ENCODE measurements at places on chromosomes 5 and 9. TPM values are rescaled to one million over a fixed set of nuclear protein-coding genes. Genes with fewer than 3 reads are reported as not detected.
A peak's percentile ranks its signal among the peaks of the same experiment; 100 is the strongest.

The ZNF883 gene
- 2.8 TPM for total RNA-seq

The WNK2 gene
- 174 TPM for total RNA-seq

The FCN2 gene
- not detected for total RNA-seq

The TAL2 gene
- total RNA-seq: not detected

The EHMT1 gene
- total RNA-seq: 31.9 TPM

The FOXD4L5 gene
- not detected for total RNA-seq

The IFNA2 gene
- total RNA-seq: not detected

The LIX1 gene
- total RNA-seq: 0.15 TPM

The FOXD4 gene
- total RNA-seq: not detected

The PCDH1 gene
- total RNA-seq: 36.0 TPM

The AMBP gene
- total RNA-seq: 0.39 TPM

The CDC25C gene
- not detected for total RNA-seq

- no peak for DNase-seq
Observed at GRCh38 chr9:124291801-124292396, 34.1 kb downstream of the NEK6 start.

GRCh38 chr9:119451426-119451825 is 82.2 kb upstream of the BRINP1 start:
- DNase-seq: no peak

DNA sequence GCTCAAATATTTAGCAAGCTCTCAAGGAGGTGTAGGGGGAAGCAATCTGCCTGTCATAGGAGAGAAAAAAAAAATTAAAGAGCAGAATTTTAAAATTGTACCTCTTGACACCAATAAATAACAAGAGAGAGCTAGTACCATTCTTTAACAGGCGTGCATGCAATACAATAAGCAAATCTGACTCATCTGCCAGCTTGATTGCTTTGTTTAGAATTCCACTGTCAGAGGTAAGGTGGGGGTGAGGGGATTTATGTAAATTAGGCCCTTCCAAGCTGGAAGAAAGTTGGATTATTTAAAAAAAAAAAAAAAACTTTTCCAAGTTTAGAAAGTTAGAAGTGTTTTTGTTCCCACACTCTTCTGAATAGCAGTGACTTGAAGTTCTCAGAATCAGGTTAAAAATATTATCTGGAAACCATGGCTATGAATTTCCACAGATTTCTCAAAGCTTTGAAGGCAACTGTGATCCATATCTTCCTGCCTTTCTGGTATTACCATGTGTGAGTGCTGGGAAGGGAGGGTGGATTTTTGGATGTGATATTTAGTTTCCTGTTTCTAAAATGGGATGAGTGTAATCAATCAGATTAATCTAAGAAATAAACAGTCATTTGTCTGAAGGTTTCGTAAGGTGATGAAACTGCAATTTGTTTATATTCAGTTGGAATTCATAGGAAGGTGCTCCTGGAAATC is 477.5 kb downstream of the TLE4 start:
- DNase-seq: no peak

DNA sequence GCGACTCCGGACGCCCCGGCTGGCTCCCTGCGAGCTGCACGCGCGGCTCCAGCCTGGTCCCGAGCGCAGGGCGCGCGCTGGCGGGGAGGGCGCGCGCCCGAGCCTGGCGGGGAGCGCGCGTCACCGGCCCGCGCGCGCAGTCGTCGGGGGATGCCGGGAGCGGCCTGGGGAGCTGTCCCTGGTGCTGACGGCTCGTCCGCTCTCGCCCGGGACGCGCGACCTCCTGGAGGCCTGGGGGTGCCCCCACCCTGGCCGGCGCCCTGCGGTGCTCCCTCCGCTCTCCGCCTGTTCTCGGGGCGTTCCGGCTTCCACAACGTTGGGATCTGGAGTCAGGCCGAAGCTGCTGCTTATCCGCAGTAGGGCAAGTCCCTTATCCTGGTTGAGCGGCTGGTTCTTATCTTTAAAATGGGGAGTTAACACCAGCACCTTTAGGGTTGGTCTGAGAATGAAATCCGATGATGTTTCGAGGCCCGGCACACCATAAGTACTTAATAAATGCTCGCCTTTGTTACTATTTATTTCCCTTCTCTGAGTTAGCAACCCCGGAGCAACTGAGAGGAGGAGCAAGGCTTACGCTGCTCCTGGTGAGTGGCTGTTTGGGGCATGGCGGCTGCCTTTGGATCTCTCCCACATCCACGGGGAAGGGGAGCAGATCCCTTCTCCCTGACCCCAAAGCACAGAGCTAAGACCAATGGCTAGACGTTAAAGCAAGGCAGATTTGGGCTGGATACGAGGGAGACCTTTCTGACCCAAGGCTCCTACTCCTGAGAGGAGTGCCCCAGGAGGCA is at the start of gene FAM163B:
Gene FAM163B (minus strand): TSS at position 79 of the 788 bp plus-strand sequence. CDS start 29,166 bp downstream, outside the sequence.
- peak; percentile 62 for DNase-seq

DNA sequence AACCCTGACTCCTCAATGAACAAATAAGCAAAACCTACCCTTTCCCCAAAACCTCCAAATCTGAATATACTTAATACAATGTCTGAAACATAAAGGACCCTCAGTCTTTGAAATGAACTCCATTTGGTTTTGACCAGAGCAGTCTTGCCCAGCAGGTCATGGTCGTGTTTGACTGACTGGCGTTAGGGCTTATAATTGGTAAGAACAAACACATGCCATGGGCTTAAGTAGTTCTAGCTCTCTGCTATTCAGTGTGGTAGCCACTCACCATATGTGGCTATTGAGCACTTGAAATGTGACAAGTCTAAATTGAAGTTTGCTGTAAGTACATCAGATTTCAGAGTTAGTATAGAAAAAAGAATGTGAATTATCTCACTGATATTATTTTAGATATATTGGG is 42.1 kb downstream of the LRRTM2 start:
- DNase-seq: no peak

DNA sequence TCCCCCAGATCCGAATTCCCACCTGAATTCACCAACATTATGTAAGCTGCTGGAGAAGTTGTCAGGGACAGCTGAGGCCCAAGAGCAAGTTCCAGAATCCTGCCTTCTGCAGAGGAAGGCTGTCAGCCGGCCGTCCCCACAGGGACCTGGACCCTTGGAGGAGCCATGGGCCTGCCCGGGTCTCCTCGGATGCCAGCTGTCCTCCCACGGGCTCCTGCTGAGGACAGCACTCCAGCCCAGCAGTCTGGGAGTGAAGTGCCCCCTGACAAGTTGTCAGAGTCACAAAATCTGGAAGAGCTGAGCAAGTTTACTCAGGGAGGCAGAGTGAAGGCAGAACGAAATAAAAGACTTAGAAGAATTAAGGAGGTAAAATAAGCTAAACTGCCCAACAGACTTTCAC is 192.5 kb upstream of the DAPK1 start:
- no peak for DNase-seq

DNA sequence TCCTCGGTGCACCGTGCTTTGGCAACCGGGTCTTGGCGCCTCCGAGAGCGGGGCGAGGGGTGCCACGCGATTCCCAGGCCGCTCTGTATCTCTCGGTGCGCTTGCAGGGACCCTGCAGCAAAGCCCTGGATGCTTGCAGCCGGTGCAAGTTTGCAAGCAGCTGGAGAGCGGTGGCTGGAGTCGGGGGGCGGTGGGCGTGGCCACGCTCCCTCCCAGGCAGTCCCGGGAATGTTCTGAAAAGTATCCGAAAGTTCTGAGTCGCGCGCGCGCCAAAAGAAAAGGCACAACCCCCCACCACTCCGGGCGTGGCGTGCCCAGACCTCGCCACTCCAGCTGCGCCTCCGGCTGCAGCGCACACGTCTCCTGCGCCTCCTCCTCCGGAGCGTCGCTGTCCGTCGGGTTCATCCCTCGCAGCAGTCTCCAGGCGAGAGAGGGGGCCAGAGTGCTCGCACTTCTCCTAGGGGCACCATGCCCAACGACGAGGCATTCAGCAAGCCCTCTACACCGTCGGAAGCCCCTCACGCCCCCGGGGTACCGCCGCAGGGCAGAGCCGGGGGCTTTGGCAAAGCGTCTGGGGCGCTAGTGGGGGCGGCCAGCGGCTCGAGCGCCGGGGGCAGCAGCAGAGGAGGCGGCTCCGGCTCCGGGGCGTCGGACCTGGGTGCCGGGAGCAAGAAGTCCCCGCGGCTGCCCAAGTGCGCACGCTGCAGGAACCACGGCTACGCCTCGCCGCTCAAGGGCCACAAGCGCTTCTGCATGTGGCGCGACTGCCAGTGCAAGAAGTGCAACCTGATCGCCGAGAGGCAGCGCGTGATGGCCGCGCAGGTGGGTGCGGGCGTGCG is at the start of gene DMRT1:
Gene DMRT1 (plus strand): TSS at position 327 of the 839 bp plus-strand sequence. CDS start 142 bp downstream, at position 469.
- DNase-seq: no peak

DNA sequence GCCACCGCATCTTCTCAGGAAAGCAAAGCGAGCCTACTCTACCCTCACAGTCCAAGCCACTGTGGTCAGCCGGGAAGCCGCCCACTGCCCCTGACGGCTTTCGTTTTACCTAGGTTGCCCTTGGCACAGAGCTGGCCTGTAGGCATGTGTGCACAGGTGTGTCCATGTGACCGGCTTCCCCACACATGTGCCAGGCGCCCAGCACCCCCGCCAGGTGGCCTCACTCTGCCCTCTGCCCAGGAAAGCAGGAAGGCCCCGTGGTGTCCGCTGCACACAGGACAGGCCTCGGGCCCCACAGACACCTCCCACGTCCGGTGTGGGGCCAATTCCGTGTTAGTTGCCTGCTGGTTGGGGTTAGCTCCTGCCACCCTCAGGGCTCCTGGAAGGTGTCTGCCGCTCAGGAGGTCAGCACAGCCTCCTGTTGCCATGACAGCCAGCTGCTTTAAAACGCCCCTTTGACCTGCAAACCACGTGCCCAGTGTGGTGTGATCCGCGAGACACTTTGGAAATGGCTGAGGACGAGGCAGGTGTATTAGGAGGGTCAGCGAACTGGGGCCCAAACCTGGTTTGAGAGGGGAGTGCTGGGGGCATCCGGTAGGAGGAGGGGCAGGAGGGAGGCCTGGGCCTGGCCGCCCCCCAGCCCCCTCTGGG is 28.7 kb downstream of the TPPP start:
- DNase-seq: no peak

GRCh38 chr9:136312436-136312835 is 8.5 kb upstream of the CCDC187 start:
- DNase-seq: no peak

- DNase-seq: no peak
Observed at GRCh38 chr9:137685035-137685740, 66.4 kb downstream of the EHMT1 start.

GRCh38 chr5:33049298-33049697 is 338.2 kb downstream of the NPR3 start:
- no peak for DNase-seq

DNA sequence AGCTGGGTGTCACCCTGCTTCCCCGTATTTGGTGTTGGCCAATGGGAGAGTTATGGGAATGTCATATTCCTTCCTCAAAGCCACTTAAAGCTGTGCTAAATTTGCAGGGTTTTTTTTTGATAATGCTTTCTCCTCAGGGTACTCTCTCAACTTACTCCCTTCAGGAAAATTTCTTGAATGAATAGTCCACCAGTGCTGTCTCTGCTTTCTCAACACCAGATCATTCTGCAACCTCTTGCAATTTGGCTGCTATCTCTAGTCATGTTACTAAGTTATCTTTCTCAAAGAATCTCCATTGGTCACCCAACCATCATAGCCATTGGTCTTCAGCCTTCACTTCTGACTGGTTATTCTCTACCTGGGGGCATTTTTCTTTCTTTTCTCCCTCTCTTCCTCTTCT is 13.4 kb upstream of the TNFAIP8 start:
- no peak for DNase-seq

GRCh38 chr9:70484232-70485130 is 70.0 kb upstream of the KLF9 start:
- DNase-seq: no peak

GRCh38 chr5:136149891-136150290 is 17.2 kb downstream of the SMAD5 start:
- no peak for DNase-seq

DNA sequence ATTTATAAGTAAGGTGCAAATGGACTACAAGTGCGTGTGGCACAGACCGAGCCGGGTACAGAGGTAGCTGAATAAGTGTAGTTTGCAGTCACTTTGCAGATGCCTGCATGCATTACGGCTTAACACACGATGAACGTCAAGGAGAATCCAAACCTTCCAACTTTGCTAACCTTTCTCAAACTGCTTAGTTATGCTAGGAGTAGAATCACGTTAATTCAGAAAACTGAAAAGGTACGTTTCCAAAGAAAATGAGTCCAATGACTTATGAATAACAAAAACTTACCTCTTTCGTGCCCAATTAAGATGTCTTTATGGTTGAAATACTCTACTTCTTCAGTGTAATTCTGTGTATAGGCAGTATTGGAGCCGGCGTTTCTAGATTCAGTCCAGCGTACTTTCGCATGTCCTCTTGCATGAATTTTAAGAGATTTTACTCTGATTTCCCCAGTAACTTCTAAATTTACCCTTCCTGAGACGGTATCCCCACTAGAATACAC is 539 bp downstream of the ARRDC3 start:
- no peak for DNase-seq

GRCh38 chr9:72127753-72128152 is 21.5 kb upstream of the GDA start:
- no peak for DNase-seq

DNA sequence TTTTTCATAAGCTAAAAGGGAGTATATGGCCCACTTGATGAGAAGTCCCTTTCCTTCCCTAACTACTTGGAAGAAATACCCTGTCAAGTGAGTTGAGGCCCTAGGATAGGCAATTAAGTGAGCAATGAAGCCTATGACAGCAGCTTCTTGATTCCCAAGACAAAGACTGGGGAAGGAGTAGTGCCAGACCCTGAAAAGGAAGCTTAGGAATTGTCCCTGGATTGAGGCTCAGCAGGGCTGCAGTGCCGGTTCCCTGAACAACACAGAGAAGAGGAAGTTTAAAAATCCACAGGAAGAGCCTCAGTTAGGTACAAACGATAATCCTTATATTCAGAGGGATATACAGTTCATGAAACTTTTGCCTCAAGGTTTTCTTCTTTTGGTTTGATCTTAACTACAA is 61.8 kb upstream of the RAD23B start:
- no peak for DNase-seq

GRCh38 chr9:76561050-76561713 is 102.2 kb downstream of the GCNT1 start:
- no peak for DNase-seq

DNA sequence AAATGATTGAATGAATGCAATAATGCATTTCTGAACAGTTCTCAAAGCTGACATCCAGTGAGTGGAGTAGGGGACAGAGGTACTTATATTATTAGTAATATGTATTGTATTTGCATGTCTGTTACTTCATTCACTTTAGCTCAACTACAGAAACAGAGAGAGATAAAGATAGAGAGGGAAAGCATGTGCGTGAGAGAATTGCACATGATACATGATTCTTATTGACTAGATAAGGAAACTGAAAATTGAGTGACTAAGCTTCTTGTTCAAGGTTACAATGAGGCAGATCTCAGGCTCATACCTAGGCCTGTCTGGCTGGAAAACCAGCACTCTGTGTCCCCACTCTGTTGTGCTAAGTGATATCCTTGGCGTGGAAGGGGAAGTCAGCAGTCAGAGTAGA is 337.7 kb upstream of the KLF4 start:
- DNase-seq: no peak

DNA sequence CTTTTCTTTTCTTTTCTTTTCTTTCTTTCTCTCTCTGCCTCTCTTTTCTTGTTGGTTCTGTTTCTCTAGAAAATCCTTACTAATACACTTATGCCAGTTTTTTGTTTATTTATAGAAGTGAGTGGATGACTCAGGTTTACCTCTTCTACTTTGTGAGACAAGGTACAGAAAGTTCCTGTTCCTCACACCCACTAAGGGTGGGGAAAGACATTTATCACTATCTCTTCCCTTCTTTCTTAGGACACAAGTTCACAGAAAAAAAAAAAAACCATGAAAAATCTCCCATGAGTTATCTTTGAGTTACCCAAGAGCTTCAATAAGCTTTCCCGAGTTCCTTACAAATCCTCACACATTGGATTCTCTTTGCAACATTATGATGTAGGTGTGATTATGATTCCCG is 60.9 kb upstream of the CD180 start:
- no peak for DNase-seq
